ENCODE measurements at places on chromosomes 5 and 9.
A peak's percentile ranks its signal among the peaks of the same experiment; 100 is the strongest.

GRCh38 chr5:130021876-130022275, 117.6 kb downstream of the CHSY3 start:
- DNase-seq, result no peak

GRCh38 chr5:64769855-64770254, 1.1 kb downstream of the CWC27 start:
- no peak for DNase-seq

- no peak for DNase-seq
These were observed 45.7 kb upstream of the FAM170A start for GRCh38 chr5:119583684-119584083.

DNA sequence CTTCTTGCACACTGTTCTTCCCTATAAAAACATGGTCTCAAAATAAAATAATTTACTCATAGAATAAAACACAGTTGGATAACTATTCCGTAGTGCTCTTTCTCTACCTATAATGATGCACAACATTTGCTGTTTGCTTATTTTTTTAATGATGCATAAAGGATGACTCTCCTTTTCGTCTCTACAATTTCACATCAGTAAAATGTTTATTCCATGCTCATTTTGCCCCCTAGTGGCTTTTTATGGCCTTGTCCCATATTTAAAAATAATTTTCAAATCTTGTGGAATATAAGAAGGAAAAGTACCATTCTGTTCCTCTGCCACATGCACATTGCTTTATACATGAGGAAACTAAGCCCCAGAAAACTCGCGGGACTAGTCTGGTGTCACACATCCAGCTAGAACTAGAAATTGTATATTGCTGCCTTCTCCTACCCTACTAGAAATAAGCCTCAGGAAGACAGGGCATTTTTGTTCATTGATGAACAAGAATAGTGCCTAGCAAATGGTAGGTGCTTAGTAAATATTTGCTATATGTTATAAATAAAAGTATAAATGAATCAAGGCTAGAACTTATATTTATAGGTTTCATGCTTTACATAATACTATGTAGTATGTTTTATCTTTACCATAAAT, 12.7 kb downstream of the KCTD16 start:
- DNase-seq, result no peak

DNA sequence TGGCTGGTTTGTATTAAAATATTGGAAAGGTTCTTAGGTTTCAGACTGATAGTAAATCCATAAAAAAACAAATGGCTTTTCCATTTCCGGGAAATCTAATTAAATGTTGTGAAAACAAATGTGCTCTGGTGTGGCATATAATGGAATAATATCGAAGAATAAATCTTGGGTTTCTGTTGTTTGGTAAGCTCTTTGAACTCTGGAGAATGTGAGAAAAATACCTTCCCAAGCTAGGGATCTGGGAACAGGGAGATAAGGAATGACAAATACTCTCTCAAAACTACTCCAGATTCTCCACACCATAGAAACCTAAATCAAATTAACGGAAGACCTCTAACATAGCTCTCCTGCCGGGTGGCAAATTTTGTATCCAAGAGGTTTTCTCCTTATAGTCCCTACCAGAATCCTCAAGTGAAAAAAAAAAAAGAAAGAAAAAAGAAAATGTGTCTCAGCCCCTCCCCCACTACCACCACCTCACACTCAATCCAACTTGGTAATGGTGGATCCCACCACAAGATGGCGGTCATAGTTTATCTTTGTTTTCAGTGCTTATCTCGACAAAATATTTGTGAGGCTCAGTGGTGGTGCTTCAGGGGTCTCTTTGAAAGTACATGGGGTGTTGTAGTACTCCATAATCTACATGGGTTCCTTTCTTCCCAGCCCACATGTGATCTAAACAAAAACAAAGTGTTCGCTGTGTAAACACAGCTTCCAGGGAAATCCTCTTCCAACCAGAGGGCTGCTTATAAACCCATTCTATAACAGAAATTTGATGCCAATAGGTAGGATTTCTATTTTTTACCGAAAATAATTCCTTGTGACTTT, 54.5 kb upstream of the FST start:
- DNase-seq, result no peak

DNA sequence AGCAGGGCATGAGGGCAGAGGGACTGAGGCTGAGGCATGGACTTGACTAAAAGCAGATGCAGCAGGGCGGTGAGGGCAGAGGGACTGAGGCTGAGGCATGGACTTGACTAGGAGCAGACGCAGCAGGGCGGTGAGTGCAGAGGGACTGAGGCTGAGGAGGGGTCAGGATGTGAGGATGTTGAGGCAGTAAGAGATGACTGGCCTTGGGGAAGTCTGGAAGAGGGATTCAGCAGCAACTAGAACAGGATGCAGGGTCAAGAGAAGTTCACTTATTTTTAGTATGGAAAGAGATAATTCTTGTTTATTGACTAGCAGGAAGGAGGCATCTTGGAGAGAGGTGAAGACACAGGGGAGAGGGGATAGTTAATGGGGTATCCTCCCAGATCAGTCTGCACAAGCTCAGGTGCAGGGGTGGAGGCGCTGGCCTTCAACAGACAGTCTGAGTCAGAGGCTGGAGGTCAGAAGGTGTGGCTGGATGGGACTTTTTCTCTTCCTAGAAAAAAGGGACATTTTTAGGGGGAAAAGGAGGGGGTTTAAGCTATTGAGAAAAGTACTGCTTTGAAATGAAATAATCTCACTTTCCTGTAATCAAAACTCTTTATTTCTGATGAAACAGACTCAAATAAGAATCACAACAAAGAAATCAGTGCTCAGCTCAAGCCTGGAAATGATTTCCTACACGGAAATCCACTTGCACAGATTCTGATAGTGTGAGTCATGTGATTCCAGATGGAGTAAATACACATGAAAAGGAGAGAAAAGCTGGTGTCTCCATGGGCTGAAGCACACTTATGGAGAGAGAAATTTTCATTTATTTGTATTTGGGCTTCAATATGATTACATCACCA, 130.9 kb downstream of the PALM2AKAP2 start:
- DNase-seq, result no peak

- peak; percentile 74 for DNase-seq
These were observed 90.0 kb downstream of the PRRT1B start for GRCh38 chr9:131635285-131635684.

- DNase-seq, result no peak
These were observed 45.0 kb downstream of the TRIM36 start for GRCh38 chr5:115124741-115125140.

GRCh38 chr5:151014680-151015343, 5.6 kb upstream of the GPX3 start:
- DNase-seq, result no peak

DNA sequence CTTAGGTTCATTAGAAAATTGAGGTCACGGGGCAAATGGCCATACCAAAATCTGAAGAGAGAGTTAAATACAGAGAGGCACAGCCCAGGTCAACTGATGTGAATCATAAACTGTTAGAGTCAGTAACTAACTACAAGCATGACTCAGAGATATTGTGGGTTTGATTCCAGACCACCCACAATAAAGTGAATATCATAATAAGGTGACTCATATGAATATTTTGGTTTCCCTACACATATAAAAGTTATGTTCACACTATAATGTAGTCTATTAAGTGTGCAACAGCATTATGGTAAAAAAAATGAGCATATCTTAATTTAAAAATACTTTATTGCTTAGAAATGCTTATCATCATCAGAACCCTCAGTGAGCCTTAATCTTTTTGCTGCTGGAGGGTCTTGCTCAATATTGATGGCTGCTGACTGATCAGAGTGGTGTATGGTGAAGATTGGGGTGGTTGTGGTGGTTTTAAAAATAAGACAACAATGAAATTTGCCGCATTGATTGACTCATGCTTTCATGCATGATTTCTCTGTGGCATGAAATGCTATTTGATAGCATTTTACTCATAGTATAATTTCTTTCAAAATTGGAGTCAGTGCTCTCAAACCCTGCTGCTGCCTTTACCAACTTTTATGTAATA, 53.1 kb upstream of the EDIL3 start:
- no peak for DNase-seq

- no peak for DNase-seq
These were observed 142.5 kb upstream of the RETREG1 start for GRCh38 chr5:16759147-16759773.

DNA sequence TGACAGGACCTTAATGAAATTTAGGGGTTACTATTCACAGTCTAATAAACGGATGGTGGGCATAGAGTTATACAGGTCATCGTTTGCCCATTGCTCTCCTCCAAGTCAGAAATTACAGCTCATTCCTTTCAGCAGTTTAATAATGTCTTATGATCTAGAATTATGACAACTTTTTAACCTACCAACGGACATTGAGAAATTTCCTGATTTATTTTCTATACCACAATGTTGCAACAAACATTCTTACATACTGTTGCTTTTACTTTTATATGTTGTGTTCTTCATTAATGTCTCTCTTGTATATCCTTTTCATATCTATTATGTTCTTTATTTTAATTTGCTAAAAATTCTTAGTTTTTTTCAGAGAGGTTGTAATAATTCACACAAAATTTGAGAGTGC, 152.8 kb upstream of the PRLR start:
- DNase-seq, result no peak

GRCh38 chr9:76729980-76730737, 34.1 kb upstream of the PCA3 start:
- DNase-seq, result no peak

DNA sequence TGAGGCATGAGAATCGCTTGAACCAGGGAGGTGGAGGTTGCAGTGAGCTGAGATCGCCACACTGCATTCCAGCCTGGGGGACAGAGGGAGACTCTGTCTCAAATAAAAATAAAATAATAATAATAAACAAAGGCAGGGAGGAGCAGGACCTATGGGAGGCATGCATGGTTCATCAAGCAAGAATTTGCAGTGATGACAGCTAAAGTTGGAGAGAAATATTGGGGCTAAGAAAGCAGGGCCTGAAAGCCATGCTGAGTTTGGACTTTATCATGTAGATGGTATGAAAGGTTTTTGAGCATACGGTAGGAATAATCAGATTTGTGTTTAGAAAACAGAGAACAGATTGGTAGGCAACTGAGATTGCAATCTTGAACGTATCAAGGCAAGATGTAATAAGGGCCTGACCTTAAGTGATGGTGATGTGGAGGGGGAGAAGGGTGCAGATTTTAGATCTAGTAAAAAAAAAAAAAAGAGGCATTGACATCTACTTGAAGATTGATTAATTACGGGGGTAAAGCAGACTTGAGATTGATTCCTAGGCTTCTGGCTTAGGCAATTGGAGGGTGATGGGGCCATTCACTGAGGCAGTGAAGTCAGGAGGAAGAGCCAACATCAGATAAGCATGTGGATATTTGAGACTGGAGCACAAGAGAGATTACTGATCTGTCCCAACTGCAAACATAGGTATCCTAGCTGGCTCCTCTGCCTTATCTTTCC, 50.7 kb downstream of the CFAP95 start:
- DNase-seq, result no peak

GRCh38 chr9:108119530-108120113, 630.1 kb upstream of the KLF4 start:
- no peak for DNase-seq

Measured in stimulated activated naive B cell treated with anti-CD40 and anti-IgM and Interleukin-4, amounts not matched to agents 10 μg/mL and 1 μg/mL and 100 μg/mL, for 72 hours (primary cell).